ENCODE measurements at places on chromosomes 6 and 20.

DNA sequence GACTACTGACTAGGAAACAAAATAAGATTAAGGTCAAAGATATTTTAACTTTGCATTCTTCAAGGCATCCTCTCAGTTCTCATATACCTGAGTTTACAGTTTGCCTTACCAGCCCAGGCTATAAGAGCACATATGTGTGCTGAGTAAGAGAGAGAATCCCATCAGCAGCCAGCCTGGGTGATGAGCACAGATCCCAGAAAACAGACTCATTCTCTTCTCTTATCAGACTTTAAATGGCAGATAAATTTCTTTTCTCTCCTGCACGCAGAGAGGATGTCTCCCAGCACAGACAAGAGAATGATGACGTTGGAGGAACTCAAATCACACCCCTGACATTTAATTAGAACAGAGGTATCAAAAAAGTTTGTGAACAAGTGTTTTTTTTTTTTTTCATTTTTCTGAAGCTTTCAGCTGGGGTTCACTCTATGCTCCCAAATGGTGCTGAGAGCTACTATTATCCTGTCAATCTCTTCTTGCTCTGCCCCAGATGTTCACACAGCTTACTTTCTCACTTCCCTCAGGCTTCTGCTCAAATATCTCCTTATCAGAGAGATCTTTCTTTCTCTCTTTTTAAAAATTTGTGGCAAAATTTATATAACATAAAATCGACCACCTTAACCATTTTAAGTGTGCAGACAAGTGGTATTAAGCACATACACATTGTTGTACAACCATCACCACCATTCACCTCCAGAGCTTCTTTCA is 22.4 kb upstream of the HACE1 start:
- no peak for DNase-seq

- DNase-seq: peak; percentile 98
Measured at GRCh38 chr6:125511809-125512396, 210.1 kb upstream of the HDDC2 start.

- DNase-seq: no peak
Measured at GRCh38 chr6:57313711-57314471, 3.5 kb upstream of the PRIM2 start.

DNA sequence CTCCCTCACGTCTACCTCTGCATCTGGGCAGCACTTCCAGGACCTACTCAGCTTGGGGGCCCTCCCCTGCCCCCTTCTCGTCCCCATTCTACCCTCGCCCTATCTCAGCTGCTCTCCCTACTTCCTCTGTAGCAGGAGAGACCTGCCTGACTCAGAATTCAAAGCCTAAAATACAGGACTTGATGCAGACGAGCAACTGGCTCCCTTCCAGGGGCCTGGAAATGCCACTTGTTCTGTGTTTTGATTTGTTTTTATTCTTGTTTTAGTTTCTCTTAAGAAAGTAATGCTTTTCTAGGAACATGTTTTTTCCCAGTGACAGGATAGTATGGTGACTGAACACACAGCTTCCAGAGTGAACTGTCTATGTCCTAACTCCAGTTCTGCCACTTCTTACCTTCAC is 320.4 kb upstream of the CDH4 start:
- DNase-seq: no peak

DNA sequence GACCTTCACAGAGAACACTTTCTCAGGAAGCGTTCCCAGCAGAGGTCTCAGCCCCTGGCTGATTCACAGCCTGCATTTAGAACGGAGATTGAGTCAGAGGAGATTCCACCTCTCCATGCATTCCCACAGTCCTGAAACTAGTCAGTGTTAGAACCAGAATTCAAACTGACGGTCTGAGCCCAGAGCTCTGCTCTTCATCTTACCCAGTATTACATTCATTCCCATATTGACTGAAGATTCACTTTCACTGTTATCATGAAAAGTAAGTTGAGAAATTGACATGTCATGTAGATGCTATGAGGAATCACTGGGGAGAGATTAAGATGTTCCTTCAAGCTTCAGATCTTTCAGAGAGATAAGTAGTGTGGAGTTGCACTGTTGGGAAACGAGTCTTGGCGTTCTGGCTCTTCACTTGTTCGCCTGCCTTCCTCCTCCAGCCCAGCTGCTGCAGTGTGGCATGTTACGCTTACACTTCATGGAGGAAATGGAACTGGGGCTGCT is 28.3 kb downstream of the MAS1 start:
- no peak for DNase-seq

GRCh38 chr6:114713690-114714089 is 370.9 kb upstream of the HS3ST5 start:
- no peak for DNase-seq

- DNase-seq: no peak
Measured at GRCh38 chr20:15638816-15639215, 934.4 kb downstream of the KIF16B start.

GRCh38 chr6:36015666-36016065 is 8.8 kb downstream of the SLC26A8 start:
- DNase-seq: no peak

DNA sequence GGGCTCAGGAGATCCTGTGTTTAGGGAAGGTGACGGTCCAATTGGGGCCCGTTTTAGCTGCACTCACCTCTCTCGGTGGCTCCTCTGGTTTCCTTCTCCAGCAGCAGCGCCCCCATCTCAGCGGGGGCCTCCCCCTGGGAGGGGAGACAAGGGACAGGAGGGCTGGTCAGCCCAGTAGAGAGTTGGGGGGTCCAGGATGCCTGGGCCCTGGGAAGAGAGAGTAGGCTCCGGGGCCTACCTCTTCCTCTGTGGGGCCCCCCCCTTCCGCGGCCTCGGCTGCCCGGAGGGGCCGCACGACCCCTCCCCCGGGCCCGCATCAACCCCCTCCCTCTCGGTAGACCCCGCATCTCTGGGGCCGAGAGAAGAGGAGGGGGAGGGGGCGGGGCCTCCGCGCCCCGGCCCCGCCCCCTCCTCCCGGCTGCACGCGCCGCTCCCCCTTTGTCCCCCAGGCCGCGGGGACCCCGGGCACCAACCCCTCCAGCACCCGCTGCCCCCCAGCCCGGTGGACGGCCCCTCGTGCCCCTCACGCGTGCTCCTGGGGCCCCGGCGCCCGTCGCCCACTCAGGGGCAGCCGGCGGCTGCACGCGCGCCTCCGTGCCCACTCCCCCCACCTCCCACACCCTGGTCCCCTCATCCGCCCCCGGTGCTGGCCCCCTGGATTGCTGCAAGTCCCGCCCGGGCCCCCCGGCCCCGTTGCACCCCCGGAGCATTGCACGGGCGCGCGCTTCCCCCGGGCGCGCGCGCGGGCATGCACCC is 464 bp downstream of the EHMT2 start:
- no peak for DNase-seq

DNA sequence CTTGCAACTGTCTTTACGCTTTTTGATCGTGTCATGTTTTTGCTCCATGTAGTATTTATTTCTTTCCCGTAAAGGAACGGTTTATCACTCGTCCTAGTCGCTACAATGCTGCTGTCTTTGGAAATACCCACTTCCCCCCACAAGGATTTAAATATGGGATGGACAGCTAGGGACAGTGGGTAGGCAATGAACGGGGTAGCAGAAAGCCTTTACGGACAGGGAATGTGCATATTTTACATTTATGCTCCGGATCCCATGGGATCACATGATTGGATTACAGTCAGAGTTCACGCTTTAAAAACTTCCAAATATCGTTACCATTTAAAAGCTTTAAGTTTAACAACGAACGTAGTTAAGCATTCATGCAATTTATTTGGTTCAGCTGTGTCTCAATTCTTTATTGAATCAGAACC is 1.2 kb downstream of the HIVEP1 start:
- no peak for DNase-seq

DNA sequence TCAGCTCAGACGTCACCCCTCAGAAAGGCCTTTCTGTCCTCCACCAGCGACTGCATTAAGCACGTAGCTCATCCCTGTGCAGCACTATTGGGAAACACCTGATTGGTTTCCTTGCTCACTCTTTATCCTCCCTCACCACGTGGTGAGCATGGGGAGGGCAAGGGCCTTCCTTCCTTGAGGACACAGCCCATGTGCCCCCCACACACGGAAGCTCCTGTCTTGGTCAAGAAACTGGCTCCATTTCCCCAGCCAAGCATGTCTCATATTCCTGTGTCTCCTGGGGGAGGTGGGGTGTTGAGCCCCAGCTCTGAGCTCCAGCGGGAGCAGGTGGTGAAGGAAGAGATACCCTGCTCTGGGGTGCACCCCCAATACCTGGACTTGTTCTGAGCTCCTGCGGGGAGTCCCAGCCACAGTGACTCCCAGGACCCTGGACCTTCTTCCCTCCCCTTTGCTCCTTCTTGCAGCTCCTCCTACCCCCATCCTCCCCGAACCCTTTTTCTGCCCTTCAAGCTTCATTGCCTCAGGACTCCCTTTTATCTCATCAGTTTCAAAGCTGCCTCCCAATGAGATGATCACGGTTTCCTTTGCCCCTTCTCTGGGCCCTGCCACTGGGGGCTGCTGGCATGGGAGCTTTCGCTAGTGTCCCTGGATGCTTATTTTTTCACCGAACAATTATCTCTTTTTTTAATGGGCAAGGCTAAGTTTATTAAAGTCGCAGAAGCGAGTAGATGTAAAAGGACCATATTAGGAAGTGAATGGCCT is 230.1 kb downstream of the TFAP2C start:
- DNase-seq: no peak

GRCh38 chr6:75397656-75398465 is 95.7 kb downstream of the FILIP1 start:
- DNase-seq: peak; percentile 50

DNA sequence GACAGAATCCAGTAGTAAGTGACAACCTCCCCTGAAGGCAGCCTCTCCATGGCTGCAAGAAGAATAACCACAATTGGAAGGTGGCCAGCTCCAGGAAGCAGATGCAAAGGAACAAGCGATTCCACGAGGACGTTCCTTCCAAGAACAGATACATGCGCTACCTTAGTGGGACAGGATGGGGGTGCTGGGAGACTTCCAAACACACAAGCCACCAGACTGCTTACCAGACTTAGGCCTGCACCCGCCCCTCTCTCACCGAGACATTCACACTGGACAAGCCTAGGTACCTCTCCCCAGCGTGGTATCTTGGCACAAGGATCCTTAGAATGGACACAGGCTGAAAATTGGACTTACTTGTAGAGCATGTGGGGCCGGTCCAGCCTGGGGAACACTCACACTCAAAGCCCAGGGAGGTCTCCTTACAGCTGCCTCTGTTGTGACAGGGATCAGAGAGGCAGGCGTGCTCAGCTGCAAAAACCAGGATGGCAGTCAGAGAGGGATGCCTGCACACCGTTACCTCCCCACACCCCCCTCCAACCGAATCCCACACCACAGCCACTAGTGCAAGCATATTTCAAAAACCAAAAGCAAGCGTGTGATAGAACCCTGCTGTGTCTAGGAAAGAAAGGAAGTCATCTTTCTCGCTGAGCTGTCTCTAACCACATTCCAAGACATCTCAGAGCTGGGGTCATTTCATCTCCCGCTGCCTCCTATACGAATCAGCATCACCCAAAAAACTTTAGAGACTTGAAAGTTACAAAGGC is 22.4 kb downstream of the JAG1 start:
- DNase-seq: no peak

- DNase-seq: no peak
Measured at GRCh38 chr6:54216336-54216735, 91.9 kb upstream of the TINAG start.

- peak; percentile 53 for DNase-seq
Measured at GRCh38 chr6:118771253-118771652, 119.9 kb upstream of the CEP85L start.

DNA sequence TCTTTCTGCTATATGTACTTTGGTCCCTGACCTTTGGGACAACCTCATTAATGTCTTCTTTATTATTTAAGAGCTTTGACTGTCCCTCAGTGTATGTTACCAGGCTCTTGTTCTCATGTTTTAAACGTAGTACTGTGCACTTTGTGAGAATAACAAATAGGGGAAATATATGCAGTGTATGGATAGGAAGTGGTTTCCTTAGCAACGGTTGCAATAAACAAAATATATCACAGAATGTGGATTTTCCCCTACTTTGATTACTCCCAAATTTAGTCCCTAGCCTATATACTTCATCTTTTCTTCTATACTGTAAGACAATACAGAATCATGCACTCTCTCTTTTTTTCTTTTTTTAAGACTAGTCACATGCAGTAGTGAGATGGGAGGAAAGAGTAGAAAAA is 123.8 kb upstream of the AKIRIN2 start:
- DNase-seq: no peak

- DNase-seq: no peak
Measured at GRCh38 chr6:168000198-168001028, 2.9 kb downstream of the KIF25 start.

- no peak for DNase-seq
Measured at GRCh38 chr6:34357937-34358336, 34.5 kb downstream of the NUDT3 start.

GRCh38 chr6:27213544-27214125 is 33.9 kb upstream of the PRSS16 start:
- DNase-seq: no peak

GRCh38 chr6:99434702-99435530 is 9.8 kb upstream of the PNISR start:
- DNase-seq: no peak

GRCh38 chr6:137491478-137491877 is 2.7 kb downstream of the OLIG3 start:
- no peak for DNase-seq

DNA sequence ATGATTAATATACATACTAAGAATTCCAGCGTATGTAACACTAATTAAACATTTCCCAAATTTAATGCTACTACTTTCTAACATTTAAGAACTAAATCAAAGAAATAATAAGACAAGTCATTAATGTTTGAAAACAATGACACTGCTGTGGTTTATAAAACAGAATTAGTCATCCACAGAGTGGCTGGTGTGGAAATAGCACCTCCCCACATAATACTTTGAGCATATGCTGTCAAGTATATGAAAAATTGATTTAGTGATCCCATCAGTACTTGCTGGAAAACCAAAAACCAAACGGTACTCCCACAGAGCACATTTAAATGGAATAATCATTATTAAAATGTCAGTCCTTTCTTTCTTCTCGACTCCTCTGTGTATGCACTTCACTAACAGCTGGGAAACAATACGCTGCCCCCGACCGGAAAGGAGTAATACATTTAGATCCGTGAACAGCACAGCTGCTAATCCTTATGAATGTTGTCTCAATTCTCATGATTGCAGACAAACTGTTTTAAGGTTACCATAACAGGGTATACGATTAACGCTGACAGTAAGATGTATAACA is 78.4 kb downstream of the PREP start:
- DNase-seq: no peak

- no peak for DNase-seq
Measured at GRCh38 chr6:96237638-96238347, 222.0 kb downstream of the FUT9 start.

GRCh38 chr20:33915726-33916331 is 77.9 kb upstream of the RALY start:
- no peak for DNase-seq

GRCh38 chr20:50586531-50587232 is 76.5 kb downstream of the PTPN1 start:
- peak; percentile 31 for DNase-seq

GRCh38 chr20:47711046-47711752 is 74.1 kb downstream of the SULF2 start:
- no peak for DNase-seq

- no peak for DNase-seq
Measured at GRCh38 chr20:41453010-41453950, 86.7 kb upstream of the EMILIN3 start.

- DNase-seq: no peak
Measured at GRCh38 chr20:58596750-58597248, 54.3 kb upstream of the STX16 start.
